Skin of body (tissue), 3 donors: ENCODE measurements at places on chromosomes 4 and X. TPM values are rescaled to one million over a fixed set of nuclear protein-coding genes. Genes with fewer than 3 reads are reported as not detected.

The RTL3 gene
- 0.59 TPM for total RNA-seq

The VAMP7 gene
- 25.1 TPM for total RNA-seq

The RHOXF2 gene
- not detected for total RNA-seq

The NDNF gene
- total RNA-seq = 21.7 TPM

The COL4A6 gene
- 7.3 TPM for total RNA-seq

The ATP2B3 gene
- 0.10 TPM for total RNA-seq

The STOX2 gene
- 11.8 TPM for total RNA-seq

The FGA gene
- not detected for total RNA-seq

The MTNR1A gene
- 0.20 TPM for total RNA-seq

The GPRASP3 gene
- total RNA-seq = 8.4 TPM

The ITGB1BP2 gene
- total RNA-seq = 10.9 TPM

- no peak for DNase-seq
Observed at GRCh38 chr4:186294160-186294559, 28.2 kb downstream of the F11 start.

DNA sequence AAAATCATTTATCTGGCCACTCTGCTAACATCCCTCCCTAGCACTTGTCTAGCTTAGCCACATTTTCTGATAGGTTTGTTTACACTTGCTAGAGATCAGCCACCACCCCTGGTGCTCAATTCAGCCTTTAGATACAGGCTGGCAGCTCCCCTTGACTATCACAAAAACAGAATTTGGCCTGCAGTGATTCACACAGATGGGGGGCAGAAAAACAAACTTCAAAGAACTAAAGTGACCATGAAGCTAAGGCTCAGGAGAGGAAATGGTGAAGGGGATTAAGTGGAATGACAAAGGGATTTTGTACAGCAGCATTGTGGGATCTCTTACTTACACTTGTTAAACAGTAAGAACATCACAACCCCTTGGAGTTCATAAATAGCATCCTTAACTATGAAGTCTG lies 1718.0 kb upstream of the PCDH7 start:
- DNase-seq = no peak

DNA sequence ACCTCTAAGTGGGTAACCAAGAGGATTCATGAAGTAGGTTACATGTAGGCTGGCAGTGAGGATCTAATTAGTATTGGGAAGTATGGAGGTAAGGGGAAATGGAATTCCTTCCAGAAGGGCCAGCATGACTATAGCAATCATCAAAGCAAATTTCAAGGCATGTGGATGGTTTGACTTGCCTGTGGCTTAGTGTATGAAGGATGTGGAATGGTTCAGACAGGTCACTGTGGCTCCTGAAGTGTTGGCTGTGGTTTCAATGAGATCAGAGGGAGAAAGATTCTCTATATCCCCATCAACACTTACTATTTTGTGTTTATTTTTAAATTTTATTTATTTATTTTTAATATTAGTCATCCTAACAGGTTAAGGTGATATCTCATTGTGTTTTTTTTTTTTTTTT lies 121.6 kb upstream of the TBC1D9 start:
- no peak for DNase-seq

DNA sequence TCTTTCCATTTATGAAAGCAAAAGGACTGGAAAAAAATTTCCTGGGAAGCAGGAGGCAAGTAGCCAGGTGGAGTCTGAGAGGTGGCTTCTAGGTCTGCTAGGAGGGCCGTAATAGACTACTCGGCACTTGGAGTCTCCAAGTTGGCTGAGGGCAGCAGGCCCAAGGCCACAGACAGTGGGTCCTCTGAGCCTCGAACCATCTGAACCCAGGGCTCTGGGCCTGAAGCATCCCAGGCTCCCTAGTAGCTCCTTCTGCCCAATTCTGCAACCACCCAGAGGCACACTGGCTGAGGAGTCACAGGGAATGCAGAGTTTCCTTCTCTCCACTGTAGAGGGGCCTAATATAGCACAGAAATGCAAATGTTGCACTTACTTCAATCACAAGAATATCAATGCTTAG lies 19.8 kb downstream of the TKTL1 start:
- no peak for DNase-seq

GRCh38 chr4:23887173-23887572 lies 2.7 kb downstream of the PPARGC1A start:
- no peak for DNase-seq

- DNase-seq = no peak
Observed at GRCh38 chrX:107978707-107979307, 3.4 kb downstream of the TEX13B start.

GRCh38 chrX:114583646-114584374 lies at the start of gene HTR2C:
Gene HTR2C (plus strand): TSS chrX:114584086. CDS start chrX:114726937, 142,851 bp downstream.
- no peak for DNase-seq

DNA sequence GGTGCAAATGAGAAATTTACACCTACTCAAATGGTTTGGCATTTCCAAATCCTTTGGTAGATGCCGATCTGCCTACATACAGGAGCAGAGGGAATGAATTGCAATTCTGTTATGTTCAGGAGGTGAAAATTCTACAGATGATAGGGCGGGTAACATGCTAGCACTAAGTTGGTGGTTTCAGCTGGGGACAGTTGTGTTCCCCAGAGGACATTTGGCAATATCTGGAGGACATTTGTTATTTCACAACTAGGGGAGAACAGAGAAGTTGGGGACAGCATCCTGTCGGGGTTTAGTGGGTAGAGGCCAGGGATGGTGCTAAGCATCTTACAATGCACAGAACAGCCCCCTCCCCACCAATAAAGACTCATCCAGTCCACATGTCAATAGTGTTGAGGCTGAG lies 96.5 kb upstream of the PUDP start:
- no peak for DNase-seq

- no peak for DNase-seq
Observed at GRCh38 chrX:10167573-10167972, 10.8 kb downstream of the CLCN4 start.

DNA sequence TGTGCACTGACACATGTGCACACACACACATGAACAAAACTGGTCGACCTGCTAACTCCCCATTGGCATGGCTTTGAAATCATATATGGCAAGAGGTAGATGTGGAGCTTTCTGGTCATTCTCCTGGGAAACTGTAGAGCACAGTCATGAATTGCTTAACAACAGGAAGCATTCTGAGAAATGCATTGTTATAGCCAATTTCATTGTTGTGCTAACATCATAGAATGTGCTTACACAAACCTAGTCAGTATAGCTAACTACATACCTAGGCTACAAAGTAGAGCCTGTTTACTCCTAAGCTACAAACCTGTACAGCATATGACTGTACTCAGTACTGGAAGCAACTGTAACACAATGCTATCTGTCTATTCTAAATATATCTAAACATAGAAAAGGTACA lies 134.2 kb upstream of the SH3RF1 start:
- peak; percentile 17 for DNase-seq

- DNase-seq = no peak
Observed at GRCh38 chr4:166481055-166481454, 608.0 kb downstream of the TLL1 start.

GRCh38 chr4:10643600-10644425 lies 40.8 kb downstream of the CLNK start:
- DNase-seq = no peak

DNA sequence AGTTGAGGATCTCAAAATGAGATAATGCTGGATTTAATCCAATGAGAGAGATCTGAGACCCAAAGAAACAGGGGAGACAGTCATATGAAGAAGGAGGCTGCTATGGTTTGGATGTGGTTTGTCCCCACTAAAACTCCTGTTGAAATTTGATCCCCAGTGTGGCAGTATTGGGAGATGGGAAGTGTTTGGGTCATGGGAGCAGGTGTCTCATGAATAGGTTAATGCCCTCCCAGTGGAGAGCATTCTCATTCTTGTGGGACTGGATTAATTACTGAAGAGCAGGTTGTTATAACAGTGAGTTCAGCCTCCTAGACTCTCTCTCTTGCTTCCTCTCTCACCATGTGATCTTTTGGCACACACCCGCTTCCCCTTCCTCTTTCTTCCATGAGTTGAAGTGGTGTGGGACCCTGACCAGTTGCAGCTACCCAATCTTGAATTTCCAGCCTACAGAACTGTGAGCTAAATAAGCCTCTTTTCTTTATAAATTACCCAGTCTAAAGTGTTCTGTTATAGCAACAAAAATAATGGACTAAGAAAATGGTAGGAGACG lies 70.3 kb downstream of the PPEF2 start:
- DNase-seq = no peak

DNA sequence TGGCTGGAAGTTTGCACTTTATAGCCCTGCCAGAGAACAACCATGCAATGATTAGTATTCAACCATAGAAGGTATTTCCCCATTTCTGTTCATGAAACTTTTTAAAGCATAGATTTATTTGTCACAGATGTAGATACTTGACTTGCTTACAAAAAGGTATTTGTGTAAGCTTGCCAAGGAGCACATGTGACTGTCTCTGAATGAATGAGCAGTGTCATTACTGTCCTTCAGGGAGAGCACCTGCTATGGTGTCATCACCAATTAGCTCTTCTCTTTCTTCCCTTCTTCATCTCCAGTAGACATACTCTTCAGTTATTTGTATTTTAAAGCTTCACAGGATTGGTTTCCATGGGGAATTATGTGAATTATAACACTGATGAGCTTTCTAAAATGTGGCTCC lies 1064.7 kb upstream of the GRIA3 start:
- no peak for DNase-seq

DNA sequence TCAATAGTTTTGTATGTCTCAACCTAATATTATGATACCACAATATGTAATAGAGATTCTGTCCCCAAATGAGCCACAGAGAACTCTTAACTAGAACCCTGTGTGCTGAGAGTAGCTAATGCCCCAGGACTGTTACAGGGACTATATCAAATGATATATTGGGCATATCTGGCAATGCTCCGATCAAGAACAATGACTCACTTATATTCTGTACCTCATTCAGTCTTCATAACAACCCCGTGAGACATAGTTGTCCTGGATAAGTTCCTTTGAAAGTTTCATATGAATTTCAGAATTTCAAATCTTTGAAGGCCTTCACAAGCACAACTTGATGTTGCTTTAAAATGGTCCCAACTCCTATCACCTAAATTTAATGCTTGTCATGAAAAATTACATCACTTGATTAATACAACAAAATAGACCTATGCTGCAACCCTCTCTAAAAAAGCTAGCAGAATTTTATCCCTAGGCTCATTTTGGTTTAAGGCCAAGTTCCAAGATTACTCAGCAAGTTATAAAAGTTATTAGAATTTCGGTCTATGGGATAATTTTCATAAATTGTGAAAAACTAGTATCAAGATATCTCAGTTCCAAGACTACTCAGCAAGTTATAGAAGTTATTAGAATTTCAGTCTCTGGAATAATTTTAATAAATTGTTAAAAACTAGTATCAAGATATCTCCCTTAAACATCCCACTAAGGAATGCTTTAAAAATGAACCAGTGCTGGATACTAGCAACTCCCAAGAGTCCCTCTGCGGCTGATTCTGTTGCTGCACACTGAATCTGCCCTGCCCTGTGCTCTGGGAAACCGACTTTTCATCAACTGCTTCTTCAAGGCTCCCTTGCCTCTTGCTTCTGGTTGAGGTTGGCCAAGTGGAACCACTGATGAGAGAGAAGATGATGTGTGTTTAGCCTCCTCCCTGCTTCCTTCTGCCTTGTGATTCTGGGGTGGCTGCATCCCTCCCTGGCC lies 6.0 kb upstream of the ANXA3 start:
- no peak for DNase-seq

DNA sequence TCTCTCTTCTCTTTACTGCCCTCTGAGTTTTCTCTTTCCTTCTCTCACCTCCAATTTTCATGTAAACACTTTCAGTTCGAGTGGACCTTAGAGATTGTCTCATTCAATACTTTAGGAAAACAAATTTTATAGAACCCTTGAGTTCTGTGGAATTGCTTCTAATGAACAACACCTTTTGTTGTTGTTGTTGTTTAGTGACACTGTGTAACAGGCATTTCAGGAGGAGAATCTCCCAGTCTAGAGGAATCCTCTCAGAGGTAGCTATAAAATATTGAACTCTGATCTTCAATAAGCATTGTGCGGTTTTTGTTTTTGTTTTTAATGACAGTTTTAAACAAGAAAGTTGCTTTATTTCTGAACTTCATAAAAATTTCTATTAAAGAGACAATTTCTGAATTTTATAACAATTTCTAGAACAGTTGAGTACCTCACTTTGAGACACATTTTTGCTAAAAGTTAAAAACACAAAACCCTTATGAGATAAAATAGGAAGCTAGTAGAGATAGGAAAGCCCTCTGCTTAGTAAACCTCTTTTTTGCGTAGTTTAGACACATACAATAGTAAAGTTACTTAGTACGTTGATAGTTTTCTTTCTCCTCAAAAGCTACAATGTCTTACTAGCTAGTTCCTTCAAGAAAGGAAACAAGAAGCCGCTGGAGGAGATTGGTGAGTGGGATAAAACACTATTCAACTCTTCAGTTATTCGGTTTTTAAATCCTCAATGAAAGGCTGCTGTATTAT lies 38.8 kb downstream of the CLCN3 start:
- no peak for DNase-seq

GRCh38 chr4:17587094-17587822 lies 10.3 kb downstream of the LAP3 start:
- DNase-seq = no peak
